ENCODE measurements at places on chromosomes 6 and 20.

- DNase-seq, result no peak
These were observed 10.8 kb downstream of the MAVS start for GRCh38 chr20:3857405-3857804.

GRCh38 chr20:3781153-3781910, at the start of gene SPEF1:
TSS of gene SPEF1 (minus strand) at chr20:3781448. CDS start at chr20:3781287, 161 bp downstream.
- DNase-seq, result no peak

DNA sequence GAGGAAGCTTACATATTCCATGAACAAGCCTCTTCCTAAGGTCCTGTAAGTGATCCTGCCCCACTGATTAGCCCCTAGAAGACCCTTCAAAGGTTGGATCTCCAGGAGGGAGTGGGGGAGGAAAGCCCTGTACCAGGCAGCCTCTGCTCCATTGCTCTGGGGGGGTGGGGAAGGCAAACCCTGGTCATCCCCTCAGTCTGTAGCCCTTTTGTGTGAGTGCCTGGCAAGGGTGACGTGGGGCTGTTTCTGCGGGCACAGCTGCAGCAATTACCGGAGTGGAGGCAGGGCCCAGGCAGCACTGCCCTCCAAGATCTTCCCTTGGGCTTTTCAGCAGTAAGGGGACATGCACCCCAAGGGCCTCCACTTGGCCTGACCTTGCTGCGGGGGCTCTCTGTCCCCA, at the start of gene MOG:
Gene MOG (plus strand): TSS at position 295 of the 400 bp plus-strand sequence. CDS start 118 bp downstream, outside the sequence.
- DNase-seq, result no peak

GRCh38 chr6:110064744-110065524, 86.8 kb downstream of the GPR6 start:
- DNase-seq, result no peak

- no peak for DNase-seq
These were observed 113.0 kb downstream of the PLEKHG1 start for GRCh38 chr6:150712505-150713252.

- no peak for DNase-seq
These were observed 377.8 kb downstream of the UTRN start for GRCh38 chr6:144662812-144663365.

GRCh38 chr6:13377054-13377758, 48.9 kb upstream of the TBC1D7 start:
- no peak for DNase-seq

- DNase-seq, result no peak
These were observed 5.6 kb upstream of the BTBD3 start for GRCh38 chr20:11912013-11912658.

- DNase-seq, result no peak
These were observed 16.6 kb downstream of the ADRM1 start for GRCh38 chr20:62319346-62319909.

GRCh38 chr6:75504465-75505222, 11.0 kb upstream of the FILIP1 start:
- no peak for DNase-seq

DNA sequence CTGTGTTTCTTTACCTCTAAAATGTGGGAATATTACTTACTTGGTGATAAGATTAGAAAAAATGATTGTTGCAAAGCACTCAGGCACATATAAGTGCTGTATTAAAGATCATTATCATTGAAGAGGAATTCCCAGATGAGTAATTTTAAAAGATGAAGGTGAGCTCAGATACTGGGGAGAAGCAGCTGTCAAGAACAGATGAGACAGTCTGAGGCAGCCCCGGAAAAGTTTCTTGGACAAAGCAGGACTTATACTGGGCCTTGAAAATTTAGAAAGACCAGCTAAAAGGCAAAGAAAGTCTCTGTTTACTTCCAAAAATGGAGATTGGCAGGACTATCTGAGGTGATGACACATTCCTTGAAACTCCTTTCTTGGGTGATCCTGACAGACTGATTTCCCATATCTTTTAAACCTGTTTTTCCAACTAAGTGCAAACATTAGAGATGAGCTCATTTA, 93.8 kb upstream of the MARCKS start:
- no peak for DNase-seq

GRCh38 chr6:41878246-41878645, 16.9 kb downstream of the USP49 start:
- DNase-seq, result no peak

DNA sequence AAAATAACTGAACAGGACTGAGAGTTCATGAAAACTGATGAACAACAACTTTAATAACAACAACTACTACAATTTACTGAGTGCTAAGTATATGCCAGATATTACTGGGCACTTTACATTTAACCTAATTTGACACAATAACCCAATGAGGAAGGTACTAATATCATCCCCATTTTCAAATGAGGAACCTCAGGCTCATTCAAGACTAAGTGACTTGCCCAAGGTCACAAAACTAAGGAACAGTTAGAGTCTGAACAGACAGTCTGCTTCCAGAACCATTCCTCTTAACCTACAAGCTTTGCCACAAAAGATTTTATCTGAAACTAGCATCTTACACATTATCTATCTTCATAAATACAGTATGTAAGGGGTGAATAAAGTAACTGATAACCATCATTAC, 10.6 kb upstream of the NDRG3 start:
- no peak for DNase-seq

GRCh38 chr20:12924126-12924525, 84.6 kb upstream of the SPTLC3 start:
- no peak for DNase-seq

- peak; percentile 80 for DNase-seq
These were observed 14.5 kb downstream of the GNL1 start for GRCh38 chr6:30541515-30542403.

DNA sequence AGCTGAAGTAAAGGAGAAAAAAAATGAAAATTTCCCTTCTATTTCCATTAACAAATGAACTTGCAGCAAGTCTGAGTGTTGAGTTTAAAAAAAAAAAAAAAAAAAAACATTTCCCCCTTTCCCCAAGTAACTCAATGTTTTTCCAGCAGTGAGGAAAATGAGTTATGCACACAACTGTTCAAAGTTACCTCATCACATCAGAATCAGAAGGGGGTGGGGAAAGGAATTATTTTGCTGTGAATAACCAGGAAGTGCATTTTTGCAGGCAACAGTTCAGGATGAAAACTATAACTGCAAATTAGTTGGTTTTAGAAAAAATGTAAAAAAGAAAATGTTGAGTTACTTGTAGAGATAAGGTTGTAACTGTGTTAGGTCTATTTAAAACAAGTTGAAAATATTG, 568.9 kb upstream of the CITED2 start:
- no peak for DNase-seq

DNA sequence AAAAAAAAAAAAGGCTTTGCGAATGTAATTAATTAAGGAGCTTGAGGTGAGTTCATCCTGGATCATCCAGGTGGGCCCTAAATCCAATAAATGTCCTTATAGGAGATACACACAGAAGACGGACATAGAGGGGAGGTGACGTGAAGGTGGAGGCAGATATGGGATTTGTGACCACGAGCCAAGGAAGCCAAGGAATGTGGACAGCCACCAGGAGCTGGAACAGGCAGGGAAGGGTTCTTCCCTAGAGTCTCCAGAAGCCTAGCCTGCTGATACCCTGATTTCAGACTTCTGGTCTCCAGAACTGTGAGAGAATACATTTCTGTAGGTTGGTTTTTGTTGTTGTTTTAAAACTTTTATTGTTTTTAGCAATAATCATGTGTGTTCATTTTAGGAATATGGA, 6.7 kb upstream of the ATRN start:
- DNase-seq, result no peak

DNA sequence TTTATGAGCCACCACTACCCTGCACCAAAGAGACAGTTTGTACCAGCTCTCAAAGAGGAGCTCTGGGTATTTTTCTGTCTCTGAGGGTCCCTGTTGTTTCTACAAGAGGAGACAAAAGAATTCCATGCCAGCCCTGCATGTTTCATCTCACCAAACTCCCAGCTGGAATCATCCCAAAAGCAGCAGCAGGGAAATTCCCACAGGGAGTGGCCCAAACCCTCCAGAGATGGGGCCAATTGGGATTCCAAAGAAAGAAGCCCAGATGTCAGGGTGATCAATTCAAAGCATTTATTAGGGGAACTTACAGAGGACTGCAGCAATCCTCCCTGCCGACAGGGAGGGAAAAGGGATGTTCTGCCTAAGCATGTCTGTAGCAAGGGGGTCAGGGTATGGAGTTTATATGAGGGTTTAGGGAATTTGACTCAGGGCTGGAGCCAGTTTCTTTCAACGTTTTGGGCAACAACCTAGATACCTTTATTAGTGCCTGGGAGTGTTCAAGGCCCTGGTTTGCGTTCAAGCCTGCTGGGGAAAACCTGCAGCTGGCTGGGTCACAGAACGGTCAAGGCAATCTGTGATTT, 47.2 kb downstream of the MUC22 start:
- DNase-seq, result no peak

DNA sequence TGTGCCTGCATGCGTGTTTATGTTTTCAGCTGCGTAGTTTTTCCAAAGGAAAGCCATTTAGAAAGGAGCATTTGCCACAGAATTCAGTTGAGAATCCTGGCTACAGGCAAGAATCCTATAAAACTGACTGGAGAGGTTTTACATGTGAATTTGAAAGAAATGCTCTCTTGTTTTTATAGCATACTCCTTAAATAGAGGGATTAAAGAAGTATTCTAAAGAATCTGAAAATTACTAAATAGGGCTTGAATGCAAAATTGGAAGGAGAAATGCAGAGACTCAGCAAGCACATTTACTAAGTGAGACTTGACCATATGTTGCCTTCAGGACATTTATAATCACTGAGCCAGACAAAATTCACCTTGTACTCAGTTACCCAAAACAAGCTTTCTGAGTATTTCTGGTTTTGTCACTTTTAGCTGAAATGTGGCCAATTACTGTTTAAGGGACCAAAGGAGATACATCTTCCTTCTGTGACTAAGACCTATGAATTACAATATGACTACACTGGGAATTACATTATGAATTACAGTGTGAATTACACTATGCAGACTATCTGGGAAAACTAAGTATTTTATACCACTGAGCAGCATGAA, 107.4 kb upstream of the ASCC3 start:
- no peak for DNase-seq

GRCh38 chr6:154403788-154404187, 47.2 kb upstream of the IPCEF1 start:
- DNase-seq, result no peak

DNA sequence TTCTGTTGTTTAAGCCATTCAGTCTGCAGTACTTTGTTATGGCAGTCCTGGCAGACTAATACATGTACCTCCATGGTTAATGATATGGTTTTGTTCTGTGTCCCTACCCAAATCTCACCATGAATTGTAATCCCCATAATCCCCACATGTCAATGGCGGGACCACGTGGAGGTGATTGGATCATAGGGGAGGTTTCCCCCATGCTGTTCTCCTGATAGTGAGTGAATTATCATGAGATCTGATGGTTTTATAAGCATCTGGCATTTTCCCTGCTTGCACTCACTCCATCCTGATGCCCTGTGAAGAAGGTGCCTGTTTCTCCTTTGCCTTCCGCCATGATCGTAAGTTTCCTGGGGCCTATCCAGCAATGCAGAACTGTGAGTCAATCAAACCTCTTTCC, 57.5 kb upstream of the NT5E start:
- no peak for DNase-seq

GRCh38 chr6:63446405-63446804, 125.9 kb upstream of the LOC128125822 start:
- no peak for DNase-seq

GRCh38 chr6:14770572-14770971, 475.3 kb upstream of the JARID2 start:
- DNase-seq, result no peak
